ENCODE measurements at places on chromosomes 12 and 14.

- DNase-seq: no peak
Measured at GRCh38 chr12:44507461-44507860, 368.7 kb downstream of the NELL2 start.

- DNase-seq: no peak
Measured at GRCh38 chr14:103045371-103045869, 11.9 kb downstream of the CDC42BPB start.

DNA sequence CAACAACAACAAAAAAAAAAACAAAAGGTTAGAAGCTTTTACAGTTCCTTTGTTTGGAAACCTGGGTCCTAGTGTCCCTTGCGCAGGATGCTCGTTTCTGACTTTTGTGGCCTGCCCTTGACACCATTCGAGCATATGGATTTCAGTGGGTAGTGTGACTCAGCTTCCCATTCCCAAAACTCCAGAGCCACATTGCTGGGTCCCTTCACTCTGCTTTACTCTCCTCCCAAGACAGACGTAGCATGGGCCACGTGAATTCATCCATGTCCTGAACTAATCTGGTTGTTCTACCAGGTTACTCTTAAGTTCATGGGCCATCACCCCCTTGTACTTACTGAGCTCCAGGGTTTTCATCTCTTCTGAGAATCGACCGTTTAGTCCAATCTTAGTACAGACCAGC, 68.0 kb upstream of the MAX start:
- DNase-seq: no peak

- peak; percentile 44 for DNase-seq
Measured at GRCh38 chr14:65637780-65638179, 225.2 kb downstream of the FUT8 start.

DNA sequence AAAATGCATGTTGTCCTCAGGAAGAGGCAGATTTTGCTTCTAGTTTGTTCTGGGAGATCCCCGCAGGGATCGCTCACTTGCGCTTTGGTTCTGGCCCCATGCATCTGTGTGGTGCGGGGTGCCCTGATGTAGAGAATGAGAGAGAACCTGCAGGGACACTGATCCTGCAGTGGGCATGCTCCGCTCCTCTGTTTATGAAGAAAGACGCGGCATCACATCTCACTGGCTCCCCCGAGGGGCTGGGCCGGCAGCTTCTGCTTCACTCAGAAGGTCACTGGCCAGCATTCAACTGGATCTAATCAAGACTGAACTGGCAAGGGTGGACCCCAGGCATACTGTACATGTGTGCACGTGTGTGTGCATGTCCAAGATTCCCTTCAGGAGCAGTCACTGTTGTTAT, 164.2 kb downstream of the CALM1 start:
- no peak for DNase-seq

GRCh38 chr12:113896194-113896593, 69.9 kb downstream of the RBM19 start:
- no peak for DNase-seq

- DNase-seq: no peak
Measured at GRCh38 chr12:26801486-26801885, 31.5 kb downstream of the ITPR2 start.

- DNase-seq: no peak
Measured at GRCh38 chr14:72196237-72197015, 264.2 kb downstream of the RGS6 start.

DNA sequence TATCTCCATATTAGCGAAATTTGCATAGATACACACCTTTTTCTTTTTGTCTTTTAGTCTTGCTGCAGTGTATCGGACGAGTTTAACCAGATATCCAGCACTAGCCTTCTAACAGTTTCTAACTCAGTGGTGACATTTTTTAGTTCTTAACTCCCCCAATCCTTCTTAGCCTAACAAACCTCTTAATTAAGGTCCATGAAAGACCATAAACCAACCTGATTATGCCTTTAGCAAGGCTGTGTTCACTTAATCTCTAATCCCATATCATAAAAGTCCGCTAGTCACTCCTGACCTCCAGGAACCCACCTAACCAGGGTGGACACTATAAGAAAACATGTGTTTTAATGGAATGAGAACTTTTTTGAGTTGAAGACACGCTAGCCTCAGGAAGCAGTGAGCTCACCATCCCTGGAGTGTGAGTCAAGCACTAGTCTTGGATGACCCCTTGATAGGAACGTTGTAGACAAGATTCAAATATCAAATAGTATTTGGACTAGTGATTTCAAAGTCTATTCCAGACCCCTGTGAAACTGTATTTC, 9.5 kb downstream of the CDKN1B start:
- no peak for DNase-seq

GRCh38 chr12:77116277-77116676, 50.9 kb upstream of the E2F7 start:
- no peak for DNase-seq

DNA sequence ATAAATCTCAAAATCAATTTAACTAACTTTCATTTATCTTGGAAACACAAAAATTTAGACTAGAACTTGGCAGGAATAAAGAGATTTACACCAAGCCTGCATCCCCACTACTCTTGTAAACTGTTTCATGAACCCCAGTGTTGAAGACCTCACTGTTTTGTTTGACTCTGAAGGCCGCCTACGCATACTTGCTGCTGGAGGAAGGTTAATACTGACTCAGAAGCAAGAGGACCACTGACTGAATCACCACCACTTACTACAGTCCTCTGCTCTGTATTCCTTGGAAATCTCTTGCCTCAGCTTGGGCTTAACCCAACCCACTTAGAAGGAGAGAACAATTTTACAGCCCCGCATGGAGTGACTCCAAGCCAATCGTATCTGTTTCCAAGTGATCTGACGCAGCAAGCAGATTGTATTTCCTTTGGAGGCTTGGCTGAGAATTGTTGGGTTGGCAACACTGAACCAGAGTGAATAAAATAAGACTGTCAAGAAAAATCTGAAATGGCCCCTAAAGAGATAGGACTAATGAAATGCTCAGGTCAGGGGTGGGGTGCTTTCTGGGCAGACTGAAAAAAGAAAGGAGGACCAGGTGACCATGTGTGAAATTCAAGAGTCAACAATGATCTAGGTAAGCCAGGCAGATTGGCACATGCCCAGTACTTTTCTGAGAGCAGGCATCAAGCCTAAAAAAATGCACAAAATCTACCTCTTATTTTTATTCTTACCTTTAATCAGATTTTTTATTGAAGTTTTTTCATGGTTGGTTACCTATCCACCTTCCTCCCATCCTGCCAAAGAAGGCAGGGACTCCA, 248.6 kb downstream of the ZFP36L1 start:
- no peak for DNase-seq

DNA sequence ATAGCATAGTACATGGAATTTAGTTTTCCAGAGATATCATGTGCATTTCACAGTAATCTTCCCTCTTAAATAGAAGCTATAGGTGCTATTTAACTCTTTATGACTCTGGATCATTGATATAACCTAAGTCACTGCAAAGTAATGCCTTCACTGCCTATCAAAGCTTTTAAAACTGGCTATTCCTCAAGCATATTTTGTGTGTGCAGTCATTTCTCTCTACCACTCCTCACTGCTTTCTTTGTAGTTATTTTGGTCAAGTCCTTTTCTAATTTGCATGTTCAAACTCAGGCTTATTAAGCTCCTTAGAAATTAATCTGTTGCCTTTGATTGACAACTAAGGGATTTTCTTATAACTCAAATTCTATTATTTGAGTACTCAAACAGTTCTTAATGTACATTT, 79.4 kb upstream of the PLEKHG7 start:
- DNase-seq: no peak

DNA sequence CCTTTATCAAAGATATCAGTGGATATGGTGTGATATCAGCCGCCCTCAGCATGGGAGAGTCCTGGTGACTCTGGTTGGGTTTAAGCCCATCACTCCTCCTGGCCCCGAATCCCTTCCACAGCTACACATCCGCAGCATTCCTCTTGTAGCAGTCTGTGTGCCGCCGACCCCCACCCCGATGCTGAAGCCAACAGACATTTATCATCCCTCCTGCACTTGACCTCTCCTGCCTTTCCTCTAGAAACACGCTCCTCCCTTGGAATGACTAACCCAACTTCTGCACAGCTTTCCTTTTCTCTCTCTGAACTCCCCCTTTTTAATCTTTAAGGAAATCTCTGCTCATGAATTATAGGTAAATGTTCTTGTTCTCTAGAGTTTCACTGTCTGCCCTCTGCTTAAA, 250.9 kb upstream of the FOXN3 start:
- DNase-seq: no peak

GRCh38 chr12:63151623-63152320, 771 bp upstream of the AVPR1A start:
- no peak for DNase-seq

GRCh38 chr12:29241821-29242591, 92.9 kb downstream of the FAR2 start:
- no peak for DNase-seq

GRCh38 chr14:90388437-90388836, 8.4 kb upstream of the CALM1 start:
- no peak for DNase-seq

- DNase-seq: peak; percentile 57
Measured at GRCh38 chr12:47808574-47809365, 10.9 kb downstream of the HDAC7 start.

DNA sequence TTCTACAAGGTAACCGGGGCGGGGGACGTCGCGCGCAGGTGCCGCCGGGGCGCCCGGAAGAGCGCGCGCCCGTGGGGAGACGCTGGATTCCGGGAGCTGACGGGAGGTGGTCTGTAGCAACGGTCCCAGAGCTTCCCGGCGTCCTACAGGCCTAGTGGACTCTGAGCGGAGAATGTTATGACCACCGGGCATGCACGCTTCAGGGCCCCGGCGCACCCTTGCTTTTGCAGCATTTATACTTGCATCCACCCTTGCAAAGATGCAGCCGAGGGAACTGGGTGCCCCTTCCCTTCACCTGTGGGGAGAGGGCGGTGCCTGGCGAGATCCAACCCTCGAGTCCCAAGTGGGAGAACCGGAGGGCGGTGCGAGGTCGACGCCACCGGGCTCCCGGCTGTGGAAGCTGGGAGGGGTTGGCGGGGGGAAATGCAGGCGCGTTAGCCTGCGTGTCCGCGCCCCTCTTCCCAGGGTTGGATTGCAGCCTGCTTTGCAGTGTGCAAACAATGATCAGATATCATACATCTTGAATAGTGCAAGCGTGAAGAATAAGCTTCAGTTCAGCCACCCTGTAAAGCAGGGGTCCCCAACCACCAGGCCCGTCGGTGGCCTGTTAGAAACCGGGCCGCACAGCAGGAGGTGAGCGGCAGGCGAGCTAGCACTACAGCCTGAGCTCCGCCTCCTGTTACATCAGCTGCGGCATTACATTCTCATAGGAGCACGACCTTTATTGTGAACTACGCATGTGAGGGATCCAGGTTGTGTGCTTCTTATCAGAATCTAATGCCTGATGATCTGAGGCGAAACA, 576 bp downstream of the ERP29 start:
- DNase-seq: peak; percentile 62

GRCh38 chr12:123149501-123150274, 1.2 kb downstream of the PITPNM2 start:
- DNase-seq: no peak

GRCh38 chr14:49992901-49993339, 100.0 kb downstream of the ARF6 start:
- DNase-seq: peak; percentile 69

DNA sequence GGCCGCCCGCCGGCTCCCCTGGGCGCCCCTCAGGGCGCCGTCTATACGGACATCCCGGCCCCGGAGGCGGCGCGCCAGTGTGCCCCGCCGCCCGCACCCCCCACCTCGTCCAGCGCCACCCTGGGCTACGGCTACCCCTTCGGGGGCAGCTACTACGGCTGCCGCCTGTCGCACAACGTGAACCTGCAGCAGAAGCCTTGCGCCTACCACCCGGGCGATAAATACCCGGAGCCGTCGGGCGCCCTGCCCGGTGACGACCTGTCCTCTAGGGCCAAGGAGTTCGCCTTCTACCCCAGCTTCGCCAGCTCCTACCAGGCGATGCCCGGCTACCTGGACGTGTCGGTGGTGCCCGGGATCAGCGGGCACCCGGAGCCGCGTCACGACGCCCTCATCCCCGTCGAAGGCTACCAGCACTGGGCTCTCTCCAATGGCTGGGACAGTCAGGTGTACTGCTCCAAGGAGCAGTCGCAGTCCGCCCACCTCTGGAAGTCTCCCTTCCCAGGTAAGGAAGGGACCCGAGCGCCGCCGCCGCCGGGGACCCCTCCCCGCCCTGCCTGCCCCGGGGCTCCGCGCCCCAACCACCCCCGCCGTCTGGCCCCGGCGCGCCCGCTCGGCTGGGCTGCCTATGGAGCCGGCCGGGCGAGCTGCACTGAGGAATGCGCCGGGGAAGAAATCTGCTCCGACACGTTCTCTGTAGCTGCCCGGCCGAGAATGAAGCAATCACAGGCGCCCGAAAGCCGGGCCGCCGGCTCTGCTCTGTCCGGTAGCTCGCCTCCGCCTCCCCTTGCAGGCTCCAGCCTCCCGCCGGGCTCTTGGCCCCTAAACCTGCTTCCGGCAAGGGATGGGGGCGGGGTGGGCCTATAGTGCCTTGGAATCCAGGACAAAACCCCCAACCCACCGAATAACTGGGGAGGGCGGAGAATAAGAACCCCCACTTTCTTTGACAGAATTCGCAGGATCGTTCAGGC, 794 bp downstream of the HOXC13 start:
- DNase-seq: no peak

DNA sequence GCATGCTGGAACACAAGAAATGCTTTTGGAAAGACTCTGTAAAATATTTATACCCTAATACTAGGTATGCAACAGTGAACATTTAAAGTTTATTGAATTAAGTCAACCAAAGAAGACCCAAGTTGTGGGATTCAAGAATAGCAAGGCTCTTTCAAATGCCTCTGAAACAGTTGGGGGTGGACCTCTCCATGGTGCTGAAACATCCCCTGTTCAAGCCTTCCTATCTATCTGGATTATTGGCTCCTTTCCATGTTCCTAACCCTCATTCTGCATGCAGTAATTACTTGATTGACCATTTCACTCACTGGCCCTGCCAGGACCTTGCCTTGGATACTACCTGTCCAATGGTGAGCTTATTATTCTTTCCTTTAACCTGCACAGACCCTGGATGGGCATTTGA, 349.7 kb downstream of the NRXN3 start:
- no peak for DNase-seq

GRCh38 chr14:31387091-31387490, 33.3 kb downstream of the HEATR5A start:
- no peak for DNase-seq

DNA sequence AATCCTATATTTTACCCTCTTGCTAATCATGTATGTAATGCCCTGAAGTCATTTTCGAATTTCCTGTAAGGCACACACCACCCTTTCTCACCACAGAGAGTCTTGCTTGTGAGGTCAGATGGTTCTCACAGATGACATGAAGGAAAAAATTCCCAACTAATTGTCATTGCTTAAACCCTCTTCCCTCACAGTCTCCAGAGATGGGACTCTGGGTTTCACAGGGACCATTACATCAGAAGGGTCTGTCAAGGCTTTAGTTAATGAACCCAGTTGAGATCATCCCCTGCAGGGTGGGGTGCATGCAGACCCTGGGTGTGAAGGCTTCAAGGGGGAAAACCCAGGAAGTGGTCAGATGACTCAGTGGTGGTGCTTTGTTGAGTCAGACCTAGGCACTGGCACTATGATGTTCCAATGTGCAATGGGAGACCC, 229.6 kb downstream of the BCAT1 start:
- no peak for DNase-seq

- no peak for DNase-seq
Measured at GRCh38 chr12:120209851-120210250, 8.9 kb upstream of the RPLP0 start.

All from activated CD4-positive, CD25-positive, alpha-beta regulatory T cell treated with anti-CD3 and anti-CD28 coated beads, Interleukin-2, amount 50 U/mL, for 72 hours (primary cell).